ENCODE measurements at places on chromosomes 12 and 14.

DNA sequence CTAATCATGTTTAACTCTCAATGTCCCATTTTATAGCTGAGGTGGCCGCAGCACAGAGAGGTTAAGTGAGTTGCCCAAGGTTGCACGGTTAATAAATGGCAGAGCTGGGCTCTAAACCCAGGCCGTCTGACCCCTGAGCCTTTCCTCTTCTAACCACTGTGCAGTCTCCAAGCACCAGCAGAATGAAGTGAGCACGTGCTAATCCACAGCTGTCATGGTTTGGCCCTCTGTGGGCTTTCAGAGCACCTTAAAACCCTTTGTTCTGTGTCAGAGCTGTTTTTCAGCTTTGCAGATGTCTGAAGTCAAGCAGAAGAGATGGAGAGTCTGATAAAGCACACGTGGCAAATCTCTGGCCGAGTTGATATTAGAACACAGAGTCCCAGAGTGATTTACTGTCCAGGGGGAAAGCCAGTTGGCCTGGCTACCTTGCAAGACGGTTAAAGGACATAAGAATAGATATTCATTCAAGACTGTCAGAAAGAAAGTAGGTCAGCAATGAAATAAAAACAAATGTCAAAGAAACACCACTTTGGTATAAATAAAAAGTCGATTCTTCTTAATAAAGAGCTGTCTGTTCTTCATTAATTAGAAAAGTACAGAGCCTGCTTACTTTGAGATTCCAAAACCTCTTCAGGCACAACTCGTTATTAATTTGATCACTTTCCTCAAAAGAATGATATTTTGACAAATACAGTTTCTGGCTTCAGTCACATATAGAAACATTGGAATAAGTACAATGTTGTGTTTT is 107.3 kb downstream of the CRADD start:
- peak; percentile 53 for DNase-seq

DNA sequence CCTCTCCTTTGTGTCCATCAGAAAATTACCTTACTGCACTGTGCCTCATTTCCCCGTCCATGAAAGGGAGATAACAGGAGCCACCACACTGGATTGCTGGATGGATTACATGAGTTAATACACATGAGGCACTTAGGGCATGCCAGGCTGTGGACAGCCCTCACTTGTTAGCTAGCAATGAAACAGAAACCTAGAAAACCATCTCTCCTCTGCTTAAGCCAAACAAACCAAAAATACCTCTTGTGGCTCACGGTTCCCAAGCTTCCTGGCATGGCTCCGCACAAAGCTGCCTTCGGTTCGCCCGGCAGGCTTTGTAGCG is 660 bp upstream of the HCFC2 start:
- DNase-seq, result no peak

DNA sequence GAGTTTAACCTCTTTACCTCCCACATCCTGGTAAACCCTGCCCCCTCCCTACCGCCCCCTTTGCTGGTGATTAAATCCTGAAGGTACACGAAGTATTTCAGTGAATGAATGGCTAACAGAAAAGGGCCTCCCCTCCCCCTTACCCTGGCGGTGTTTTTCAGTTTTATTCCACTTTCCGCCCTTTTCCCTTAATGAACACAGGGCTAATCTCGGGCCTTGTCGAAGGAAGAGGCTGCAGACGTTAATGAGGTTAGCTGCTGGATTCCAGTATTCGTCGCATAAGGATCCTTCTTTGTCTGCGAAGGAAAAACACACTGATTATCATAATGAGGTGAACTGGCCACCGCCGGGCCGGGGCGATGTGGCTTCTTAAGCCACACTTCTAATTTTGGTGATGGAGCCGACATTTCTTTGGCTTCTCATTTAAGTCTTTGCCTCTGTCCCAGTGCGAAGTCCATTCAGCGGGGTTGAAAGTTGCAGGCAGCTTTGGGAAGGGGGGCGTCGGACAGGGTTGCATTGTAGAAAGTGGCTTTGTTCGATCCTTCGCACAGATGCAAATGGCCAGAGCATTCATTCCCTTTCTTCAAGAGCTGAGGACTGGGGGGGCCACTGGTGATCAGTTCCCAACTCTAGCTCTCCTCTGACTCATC is 6.5 kb downstream of the MEG3 start:
- no peak for DNase-seq

DNA sequence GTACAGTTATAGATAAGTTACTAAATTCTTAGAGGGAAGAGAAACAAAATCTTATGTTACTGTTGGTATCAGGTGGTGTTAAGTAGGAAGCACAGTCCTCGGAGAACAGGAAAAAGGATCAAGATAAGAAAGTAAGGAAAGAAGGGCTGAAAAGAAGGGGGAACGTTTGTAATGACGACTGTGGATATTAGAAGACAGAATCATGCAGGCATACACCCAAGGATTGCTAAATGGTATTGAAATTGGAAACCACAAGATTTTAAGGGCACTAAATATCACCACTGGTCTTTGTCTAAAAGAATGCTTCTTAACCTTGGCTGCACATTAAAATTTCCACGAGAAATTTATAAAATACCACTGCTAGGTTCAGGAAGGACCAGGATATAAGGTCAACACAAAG is 34.1 kb upstream of the ERGIC2 start:
- no peak for DNase-seq

DNA sequence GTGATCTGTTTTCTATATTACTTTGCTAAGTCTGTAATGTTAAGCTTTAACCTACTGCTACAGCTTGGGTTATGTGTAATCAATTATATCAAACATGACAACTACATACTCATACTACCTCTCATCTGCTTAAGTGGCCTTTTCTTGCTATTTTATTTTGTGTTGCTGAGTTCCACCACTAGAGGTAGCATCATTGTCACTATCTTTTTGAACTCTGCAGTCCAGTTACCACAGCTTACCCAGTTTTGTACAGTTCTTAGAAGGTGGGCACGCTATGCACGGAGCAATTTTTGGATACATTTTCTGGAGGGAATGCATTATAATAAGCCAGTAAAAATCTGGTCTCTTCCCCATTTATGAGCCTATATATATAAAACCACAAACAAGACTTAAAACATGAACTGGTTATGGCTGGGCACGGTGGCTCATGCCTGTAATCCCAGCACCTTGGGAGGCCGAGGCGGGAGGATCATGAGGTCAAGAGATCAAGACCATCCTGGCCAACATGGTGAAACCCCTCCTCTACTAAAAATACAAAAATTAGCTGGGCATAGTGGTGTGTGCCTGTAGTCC is 48.5 kb downstream of the SAV1 start:
- peak; percentile 26 for DNase-seq

- DNase-seq, result no peak
Measured at GRCh38 chr12:68812553-68813241, 4.7 kb downstream of the MDM2 start.

GRCh38 chr14:65528069-65528468 is 115.5 kb downstream of the FUT8 start:
- DNase-seq, result no peak

- no peak for DNase-seq
Measured at GRCh38 chr12:53170876-53171724, 9.4 kb upstream of the ZNF740 start.

- DNase-seq, result peak; percentile 85
Measured at GRCh38 chr12:57754411-57755193, at the start of gene MARCHF9. MARCHF9 (plus strand) TSS chr12:57755103; CDS start chr12:57755529, 426 bp downstream.

DNA sequence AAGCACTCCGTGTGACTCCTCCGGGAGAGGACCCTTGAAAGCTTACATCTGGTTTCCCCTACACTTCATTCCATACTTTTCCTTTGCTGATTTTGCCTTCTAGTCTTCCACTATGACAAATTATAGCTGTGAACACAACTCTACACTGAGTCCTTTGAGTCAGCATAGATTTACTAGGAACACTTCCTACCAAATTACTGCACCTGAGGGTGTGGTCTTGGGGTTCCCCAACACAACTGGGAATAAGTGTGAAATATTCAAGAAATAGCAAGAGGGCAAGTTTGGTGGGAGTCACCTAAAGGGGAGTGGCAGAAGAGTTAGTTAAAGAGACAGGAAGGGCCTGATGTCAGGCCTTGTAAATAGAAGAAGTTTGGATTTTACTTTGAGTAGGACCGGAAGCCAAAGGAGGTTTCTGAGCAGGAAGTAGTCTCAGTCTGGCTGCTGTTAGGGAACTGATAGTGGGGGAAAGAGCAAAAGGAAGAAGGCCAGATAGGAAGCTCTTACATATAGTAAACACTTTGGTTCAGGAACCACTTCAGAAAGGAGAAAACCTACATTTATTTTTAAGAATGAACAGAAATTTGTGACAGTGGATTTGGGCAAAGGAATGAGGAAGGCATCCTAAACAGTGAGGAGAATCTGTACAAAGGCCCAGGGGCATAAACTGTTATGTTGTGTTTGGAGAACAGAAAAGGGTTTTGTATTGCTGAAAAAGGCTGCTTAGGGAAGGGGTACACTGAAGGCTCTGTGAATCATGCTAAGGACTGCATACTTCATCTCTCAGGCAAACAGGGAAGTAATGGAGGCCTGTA is 14.2 kb downstream of the SEL1L start:
- DNase-seq, result no peak

DNA sequence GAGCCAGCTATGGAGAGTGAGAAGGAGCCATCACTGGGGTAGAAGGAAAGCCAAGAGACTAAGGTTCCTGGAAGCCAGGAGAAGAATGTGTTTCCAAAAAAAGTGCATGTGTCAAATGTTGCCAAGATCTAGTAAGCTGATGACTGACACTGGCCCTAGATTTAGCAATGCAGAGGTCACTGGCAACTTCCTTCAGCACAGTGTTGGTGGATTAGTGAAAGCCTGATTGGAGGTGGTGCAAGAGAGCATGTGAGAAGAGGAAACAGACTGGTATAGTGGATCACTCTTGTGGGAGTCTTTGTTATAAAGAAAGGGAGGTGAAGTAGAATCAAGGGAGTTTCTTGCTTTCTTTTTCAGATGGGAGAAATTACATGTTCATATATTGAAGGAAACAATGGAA is 34.1 kb upstream of the CHGA start:
- DNase-seq, result no peak

- no peak for DNase-seq
Measured at GRCh38 chr12:102174761-102175160, 22.9 kb downstream of the PMCH start.

GRCh38 chr12:8957561-8957960 is 8.1 kb upstream of the M6PR start:
- DNase-seq, result no peak

- DNase-seq, result no peak
Measured at GRCh38 chr14:20905676-20906075, 14.5 kb downstream of the RNASE3 start.

- no peak for DNase-seq
Measured at GRCh38 chr12:19238540-19238939, 109.0 kb downstream of the PLEKHA5 start.

- DNase-seq, result no peak
Measured at GRCh38 chr12:21073822-21074460, 57.1 kb upstream of the SLCO1B1 start.

- DNase-seq, result no peak
Measured at GRCh38 chr12:2384029-2384386, 331.2 kb downstream of the CACNA1C start.

- peak; percentile 67 for DNase-seq
Measured at GRCh38 chr14:34711169-34711568, 3.2 kb downstream of the CFL2 start.

DNA sequence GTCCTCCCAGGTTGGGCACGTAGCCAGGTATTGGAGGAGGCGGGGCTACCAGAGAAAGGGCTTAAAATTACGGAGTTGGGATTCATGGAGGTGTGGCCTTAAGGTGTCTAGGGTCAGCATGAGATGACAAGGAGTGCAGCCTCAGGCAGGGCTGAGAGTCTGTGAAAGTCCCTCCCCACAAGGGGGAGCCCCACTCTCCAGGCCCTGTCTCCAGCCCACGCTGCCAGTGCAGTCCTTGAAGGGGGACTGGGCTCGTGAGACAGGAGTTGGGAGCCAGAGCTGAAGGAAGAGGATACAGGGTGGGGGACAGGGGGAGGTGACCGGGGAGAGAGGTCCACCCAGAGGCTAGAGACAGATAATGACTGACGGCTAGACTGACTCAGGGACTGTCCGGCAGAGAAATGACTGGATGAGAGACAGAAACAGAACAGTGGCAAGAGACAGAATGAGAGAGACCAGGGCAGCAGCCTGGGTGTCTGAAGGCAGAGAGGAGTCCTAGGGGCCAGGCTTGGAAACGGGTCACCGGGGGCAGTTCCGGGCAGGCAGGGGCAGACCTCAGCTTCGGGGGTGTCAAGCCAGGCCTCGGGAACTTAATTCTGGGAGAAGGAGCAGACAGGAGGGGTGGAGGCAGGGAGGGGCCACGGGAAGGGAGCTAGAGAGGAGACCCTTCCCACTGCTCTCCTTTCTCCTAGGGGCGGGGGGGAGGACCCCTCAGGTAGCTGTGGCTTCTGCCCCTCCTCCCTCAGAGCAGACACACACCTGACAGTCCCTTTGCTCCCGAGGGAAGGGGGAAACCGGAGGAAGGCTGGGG is 970 bp downstream of the CDH24 start:
- peak; percentile 73 for DNase-seq

DNA sequence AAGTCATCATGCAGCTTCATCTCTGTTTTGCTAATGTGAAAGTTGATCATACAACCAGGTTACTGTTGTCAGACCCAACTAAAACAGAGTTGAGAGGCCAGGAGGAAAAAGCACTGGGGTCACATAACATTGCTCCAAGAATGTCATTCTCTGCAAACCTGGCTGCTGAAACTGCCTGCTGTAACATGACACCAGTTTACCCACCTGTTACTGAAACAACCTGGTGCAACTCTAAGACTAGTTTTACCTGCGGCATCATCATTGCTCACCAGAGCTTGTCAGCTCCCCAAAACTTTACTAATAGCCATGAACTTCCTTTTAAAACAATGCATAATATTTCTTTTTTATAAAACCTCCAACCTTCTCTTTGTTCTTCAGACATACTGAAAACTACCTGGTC is 30.7 kb upstream of the DEGS2 start:
- DNase-seq, result no peak

DNA sequence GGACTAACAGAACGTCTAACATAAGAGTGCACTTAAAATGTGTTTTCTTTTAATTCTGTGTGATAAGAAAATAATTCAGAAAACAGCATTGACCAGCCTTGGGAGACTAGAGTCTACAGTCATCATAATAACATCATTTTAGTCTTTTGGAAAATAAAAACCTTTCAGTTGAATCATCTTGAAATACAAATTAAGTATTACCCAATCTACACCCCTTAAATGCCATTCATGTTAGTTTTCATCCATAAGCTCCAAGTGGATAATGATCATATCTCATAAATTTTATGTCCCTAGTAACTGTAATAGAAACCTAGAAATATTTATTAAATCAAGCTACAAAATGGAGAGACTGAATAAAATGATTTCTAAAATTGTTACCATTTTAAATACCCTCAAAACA is 32.4 kb downstream of the EPS8 start:
- DNase-seq, result no peak

DNA sequence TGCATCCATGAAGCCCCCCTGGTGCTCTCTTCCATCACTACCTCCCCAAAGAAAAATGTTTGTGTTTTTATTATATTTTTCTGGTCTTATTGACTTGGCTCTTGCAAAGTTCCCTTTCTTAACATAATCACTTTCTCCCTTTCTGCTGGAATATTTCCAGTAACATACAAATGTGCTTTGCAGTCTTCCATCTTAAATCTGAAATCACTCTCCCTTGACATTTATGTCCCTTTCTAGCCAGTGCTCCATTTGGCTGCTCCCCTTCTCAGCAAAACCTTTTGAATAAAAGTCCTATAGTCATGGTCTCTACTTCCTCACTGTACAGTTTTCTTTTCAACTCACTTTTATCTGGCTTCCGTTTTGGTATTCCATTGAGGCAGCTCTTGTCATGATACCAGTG is 118.8 kb downstream of the SNAPC1 start:
- no peak for DNase-seq

Measured in cerebellar cortex (tissue), 1 donor.